ENCODE measurements at places on chromosomes 6 and 20. TPM values are rescaled to one million over a fixed set of nuclear protein-coding genes. Genes with fewer than 3 reads are reported as not detected.

Gene ZC2HC1B
- total RNA-seq = not detected

Gene TRAPPC3L
- total RNA-seq = not detected

Gene CRISP3
- total RNA-seq = not detected

Gene SIRT5
- 9.4 TPM for total RNA-seq

Gene PPIL6
- not detected for total RNA-seq

Gene C20orf96
- total RNA-seq = 6.9 TPM

Gene SIRPB1
- total RNA-seq = 2.0 TPM

Gene F13A1
- total RNA-seq = not detected

Gene FIG4
- 9.1 TPM for total RNA-seq

Gene FAM184A
- 3.8 TPM for total RNA-seq

Gene CST4
- total RNA-seq = not detected

Gene KCNG1
- total RNA-seq = not detected

Gene ZC3H12D
- 9.7 TPM for total RNA-seq

Gene SEMG1
- not detected for total RNA-seq

All from T-helper 2 cell treated with Interferon-gamma antibody and Interleukin-4, amounts not matched to agents 100 ng/mL and 5 ng/mL, for 36 hours (primary cell).